GM12878 (cell line): ENCODE measurements at places on chromosomes 7 and 10. TPM values are rescaled to one million over a fixed set of nuclear protein-coding genes. Genes with fewer than 3 reads are reported as not detected.

DNA sequence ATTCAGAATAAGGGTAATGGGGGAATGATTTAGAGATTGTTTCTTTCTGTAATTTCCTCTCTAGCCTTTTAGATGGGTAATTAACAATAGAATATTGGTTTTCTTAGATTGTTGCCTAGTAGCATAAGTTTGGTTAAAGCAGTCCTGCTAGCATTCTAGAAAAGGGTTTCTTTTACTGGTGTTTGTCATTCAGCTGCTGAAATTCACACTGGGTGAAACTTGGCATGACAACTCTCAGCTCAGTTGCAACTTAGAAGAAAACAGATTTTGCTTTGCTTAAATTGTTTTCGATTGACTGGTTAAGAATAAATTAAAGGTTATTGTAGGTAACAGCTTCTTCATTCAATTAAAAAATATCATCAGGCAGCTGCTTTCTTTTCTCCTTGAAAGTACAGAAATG is 25.1 kb upstream of the PDK4 start:
- no peaks in the 10 kb centered on the region for H3K36me3 ChIP-seq
- no peak for DNase-seq
- H3K4me3 ChIP-seq: no peak overlapping the region

GRCh38 chr7:150962553-150963399 is 15.3 kb downstream of the KCNH2 start:
- no peaks in the 10 kb centered on the region for H3K4me1 ChIP-seq
- H3K27me3 ChIP-seq: no peaks in the 10 kb centered on the region; the same call in 1 of the 2 replicates
- no peak for DNase-seq
- H3K27ac ChIP-seq: no peak overlapping the region
- no peak overlapping the region for H3K4me3 ChIP-seq

DNA sequence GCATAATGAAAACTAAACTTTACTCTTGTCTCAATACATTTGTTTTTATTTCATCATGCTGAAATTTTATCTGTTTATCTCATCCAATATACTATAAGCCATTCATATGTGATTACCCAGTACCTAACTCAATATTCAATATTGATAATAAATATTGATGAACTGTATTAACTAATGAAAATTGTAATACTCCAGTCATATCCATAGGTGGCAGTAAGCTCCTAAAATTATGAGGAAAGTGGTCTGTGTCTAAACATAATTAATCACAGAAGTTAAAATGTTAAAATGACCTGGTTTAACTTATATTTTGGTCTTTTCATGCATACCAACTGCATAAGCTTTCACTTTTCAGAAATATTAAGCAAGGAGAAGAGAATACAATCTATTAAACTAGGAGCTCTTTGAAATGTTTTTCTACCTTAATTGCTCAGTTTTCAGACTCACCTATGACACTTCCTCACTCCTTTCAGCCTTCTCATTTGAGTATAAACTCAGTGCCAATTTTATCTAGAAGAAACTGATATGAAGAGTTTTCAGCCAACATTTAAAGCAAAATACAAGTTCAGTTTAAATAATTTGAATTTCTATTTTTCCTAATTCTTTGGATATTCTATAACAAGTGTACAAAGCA is 30.5 kb upstream of the VWDE start:
- no peak for DNase-seq
- no peak overlapping the region for H3K4me3 ChIP-seq
- no peak overlapping the region for H3K27ac ChIP-seq
- H3K4me1 ChIP-seq: no peaks in the 10 kb centered on the region
- H3K36me3 ChIP-seq: no peaks in the 10 kb centered on the region
- no peaks in the 10 kb centered on the region for H3K27me3 ChIP-seq

GRCh38 chr10:88781206-88781605 is 21.3 kb upstream of the LIPM start:
- no peak overlapping the region for H3K27ac ChIP-seq
- H3K4me1 ChIP-seq: no peaks in the 10 kb centered on the region
- DNase-seq: no peak
- no peak overlapping the region for H3K4me3 ChIP-seq

LIPJ gene
- polyA plus RNA-seq: not detected in 2 replicates

DNA sequence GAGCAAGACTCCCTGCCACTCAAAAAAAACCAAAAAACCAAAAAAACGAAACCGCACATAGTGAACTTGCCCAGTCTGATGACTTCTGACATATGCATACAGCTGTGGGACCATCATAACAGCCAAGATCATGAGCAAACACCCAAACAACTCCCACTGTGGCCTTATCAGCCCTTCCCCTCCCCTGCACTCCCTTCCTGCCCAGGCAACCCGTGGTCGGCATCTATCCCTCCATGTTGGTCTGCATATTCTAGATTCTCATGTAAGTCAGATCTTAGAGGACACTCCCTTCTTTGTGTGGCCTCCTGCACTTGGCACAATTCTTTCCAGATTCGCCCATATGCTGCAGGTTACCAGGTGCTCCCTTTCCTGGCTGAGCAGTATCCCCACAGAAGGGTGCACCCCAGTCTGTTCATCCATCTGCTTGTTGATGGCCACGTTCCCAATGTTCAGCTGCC is 72.8 kb downstream of the GNA12 start:
- H3K4me3 ChIP-seq: no peak overlapping the region
- H3K27me3 ChIP-seq: no peaks in the 10 kb centered on the region
- peaks cover 10% of the 10 kb centered on the region for H3K4me1 ChIP-seq

ADAM12 gene
- 0.02 TPM in 1 of 2 replicates, not detected in the other for polyA plus RNA-seq

DNA sequence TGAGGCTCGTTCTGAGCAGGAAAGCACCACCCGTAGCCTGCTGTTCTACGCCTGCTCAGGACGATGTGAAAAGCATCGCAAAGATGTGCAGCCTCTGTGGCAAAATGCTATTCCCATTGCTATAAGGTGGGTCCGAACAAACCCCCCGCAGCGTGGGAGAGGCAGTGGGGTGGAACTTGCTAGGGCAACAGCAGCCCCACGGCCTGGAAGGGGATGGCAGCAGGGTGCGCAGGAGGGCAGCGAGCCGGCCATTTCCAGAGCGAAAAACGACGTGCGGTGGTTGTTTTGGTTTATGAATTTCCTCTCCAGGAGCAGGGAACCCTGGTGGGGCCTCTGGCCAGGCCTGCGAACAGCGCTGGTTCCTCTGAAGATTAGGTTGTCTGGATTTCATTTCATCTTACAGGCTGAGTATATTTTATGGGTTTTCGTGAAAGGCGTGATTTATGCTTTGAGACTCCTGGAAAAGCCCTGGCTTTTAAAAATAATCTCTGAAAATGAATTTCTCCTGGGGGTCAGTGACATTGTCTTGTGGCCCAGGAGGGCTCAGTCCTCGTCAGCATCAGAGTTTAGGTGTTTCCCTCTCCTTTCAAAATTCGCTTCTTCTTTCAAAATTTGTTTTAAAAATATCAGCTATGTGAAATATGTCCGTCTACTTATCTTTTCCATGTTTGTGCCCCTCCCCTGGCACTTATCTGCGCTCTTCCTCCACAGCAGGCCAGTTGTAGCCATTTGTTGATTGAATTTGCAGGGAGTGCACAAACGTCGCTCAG is 42.3 kb upstream of the UBE3C start:
- H3K27ac ChIP-seq: no peak overlapping the region
- DNase-seq: no peak
- no peaks in the 10 kb centered on the region for H3K36me3 ChIP-seq
- H3K27me3 ChIP-seq: no peaks in the 10 kb centered on the region
- no peak overlapping the region for H3K4me3 ChIP-seq

DNA sequence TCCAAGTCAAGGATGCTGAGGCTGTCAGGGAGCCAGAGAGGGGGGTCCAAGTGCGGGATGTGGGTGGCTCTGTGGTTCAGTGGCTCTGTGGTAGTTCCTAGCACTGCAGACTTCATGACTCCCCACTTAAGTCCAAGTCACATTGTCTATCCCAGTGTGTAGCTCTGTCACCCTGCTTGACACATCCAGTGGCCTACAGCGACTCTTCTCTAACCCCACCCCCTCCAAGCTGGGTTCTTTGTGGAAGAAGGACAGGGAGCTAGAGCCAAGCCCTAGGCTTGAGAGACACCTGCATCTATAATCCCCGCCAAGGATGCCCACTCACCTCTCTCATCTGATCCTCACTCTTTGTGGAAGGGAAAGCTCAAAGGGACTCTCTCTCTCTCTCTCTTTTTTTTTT is 57.6 kb downstream of the ADCYAP1R1 start:
- no peaks in the 10 kb centered on the region for H3K4me1 ChIP-seq
- H3K4me3 ChIP-seq: no peak overlapping the region
- no peak overlapping the region for H3K27ac ChIP-seq
- no peaks in the 10 kb centered on the region for H3K27me3 ChIP-seq
- no peak for DNase-seq
- no peaks in the 10 kb centered on the region for H3K36me3 ChIP-seq

DNA sequence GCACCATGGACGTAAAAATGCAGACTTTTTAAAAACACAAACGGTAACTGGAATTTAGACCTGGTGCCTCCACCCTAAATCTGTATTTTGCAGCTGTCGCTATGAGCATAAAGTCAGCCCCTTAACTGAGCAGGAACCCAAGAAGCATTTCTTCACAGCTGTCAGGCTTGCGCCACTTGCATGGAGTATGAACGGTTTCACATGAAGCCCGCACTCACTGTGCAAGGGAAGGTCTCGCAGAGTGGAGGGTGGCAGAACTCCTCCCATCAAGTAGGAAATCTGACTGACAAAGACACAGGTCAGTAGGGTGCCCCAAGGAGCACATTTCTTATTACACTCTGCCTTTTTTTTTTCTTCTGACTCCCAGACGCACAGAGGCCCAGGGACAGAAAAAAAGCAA is 58.5 kb downstream of the ELMO1 start:
- H3K36me3 ChIP-seq: no peaks in the 10 kb centered on the region
- no peak overlapping the region for H3K27ac ChIP-seq
- no peak for DNase-seq
- no peak overlapping the region for H3K4me3 ChIP-seq

DNA sequence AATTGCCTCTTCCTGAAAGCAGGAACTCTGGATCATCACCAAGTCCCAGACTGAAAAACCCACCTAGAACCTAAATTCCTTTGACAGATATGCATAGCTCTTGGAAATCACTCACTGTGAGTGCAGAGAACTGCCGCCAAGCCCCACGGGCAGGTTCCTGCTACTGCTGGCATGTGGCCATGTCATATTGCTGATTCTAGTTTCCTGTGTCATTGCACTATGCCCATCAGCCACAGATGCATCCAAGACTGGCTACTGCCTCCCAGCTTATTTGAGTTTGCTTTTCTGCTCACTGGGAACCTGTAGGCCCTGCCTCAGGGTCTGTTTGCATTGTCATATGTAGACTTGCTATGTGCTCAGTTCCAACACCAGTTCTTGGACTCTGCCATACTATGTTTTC is 786.0 kb downstream of the GRID1 start:
- no peaks in the 10 kb centered on the region for H3K36me3 ChIP-seq
- no peak overlapping the region for H3K27ac ChIP-seq
- no peak overlapping the region for H3K4me3 ChIP-seq
- H3K4me1 ChIP-seq: no peaks in the 10 kb centered on the region
- no peaks in the 10 kb centered on the region for H3K27me3 ChIP-seq

- no peak overlapping the region for H3K27ac ChIP-seq
- no peaks in the 10 kb centered on the region for H3K36me3 ChIP-seq
- no peak for DNase-seq
- H3K4me1 ChIP-seq: no peaks in the 10 kb centered on the region
- H3K27me3 ChIP-seq: no peaks in the 10 kb centered on the region
- no peak overlapping the region for H3K4me3 ChIP-seq
Measured at GRCh38 chr10:128267581-128267980, 141.4 kb upstream of the MKI67 start.

- no peak overlapping the region for H3K27ac ChIP-seq
- no peak overlapping the region for H3K4me3 ChIP-seq
- H3K36me3 ChIP-seq: no peaks in the 10 kb centered on the region
- H3K4me1 ChIP-seq: peaks cover 11% of the 10 kb centered on the region
- DNase-seq: no peak
- H3K27me3 ChIP-seq: no peaks in the 10 kb centered on the region; the same call in 1 of the 2 replicates
Measured at GRCh38 chr10:92418891-92419290, 127.9 kb downstream of the MARCHF5 start.
